Cerebellum (tissue), 4 donors: ENCODE measurements at places on chromosomes 1 and 21.

DNA sequence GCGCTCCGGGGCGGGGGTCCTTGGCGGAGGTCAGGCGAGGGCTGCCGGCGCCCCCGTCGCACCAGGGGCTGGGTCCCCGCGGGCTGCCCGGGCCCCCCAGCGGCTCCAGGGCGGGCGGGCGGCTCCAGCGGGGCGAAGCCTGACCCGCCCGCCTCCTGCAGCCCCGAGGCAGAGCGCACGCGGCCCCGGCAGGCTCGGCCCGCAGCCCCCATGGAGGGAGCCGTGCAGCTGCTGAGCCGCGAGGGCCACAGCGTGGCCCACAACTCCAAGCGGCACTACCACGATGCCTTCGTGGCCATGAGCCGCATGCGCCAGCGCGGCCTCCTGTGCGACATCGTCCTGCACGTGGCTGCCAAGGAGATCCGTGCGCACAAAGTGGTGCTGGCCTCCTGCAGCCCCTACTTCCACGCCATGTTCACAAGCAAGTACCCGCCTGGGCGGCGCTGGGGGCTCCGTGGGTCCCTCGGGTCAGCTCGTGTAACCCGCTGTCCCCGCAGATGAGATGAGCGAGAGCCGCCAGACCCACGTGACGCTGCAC, 817 bp downstream of the KLHL17 start:
- DNase-seq = no peak

- DNase-seq = no peak
These were observed 33.9 kb downstream of the RUNX3 start for GRCh38 chr1:24896176-24896575.

GRCh38 chr1:46343351-46343695, 2.7 kb downstream of the NSUN4 start:
- no peak for DNase-seq

DNA sequence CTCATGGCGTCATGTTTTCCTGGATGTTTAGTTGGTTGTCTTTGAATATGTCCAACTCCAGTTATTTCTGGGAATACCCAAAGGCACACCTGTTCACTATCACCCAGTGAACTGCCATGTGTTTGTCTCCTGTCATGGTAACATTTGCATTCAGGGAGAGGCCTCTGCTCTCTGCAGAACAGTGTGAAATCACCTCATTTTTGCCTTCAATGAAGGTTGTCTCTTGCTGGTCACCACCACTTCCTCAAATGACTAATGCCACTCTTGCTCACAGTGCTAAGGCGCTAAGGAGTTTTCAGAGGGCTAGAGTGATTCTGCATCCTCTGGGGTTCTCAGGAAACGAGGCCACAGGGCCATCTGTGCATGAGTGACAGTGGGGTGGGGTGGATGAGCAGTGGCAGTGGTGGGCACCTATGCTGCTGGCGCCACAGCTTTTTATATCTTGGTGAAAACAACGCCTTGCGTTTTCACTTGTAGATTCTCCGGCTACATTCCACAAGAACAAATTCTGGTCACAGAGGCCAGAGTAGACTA, 60.0 kb upstream of the ATP5PO start:
- DNase-seq = no peak

- peak; percentile 67 for DNase-seq
These were observed 1.6 kb upstream of the CLSTN1 start for GRCh38 chr1:9825093-9826074.

GRCh38 chr21:42003051-42003461, 7.1 kb downstream of the ZBTB21 start:
- DNase-seq = no peak

- DNase-seq = no peak
These were observed 2.4 kb upstream of the COL11A1 start for GRCh38 chr1:103110701-103111100.

DNA sequence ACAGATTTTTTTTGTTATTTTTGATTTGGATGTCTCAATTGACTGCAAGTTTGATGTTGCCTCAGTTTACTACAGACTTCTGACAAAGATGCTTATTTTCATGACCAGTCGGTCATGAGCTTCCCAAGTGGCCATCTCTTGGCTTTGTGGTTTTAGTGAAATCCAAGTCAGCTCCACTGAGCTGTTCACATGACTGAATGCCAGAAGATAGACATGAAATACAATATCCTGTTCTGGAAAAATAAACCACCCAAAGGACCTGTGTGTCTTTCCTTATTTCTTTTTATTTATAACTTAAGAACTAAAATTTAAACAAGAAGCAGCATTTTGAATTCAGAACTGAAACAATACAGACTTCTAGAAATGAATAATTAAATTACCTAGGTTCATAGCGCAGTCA, 89.3 kb downstream of the HMCN1 start:
- DNase-seq = no peak

- no peak for DNase-seq
These were observed 205.3 kb downstream of the FGGY start for GRCh38 chr1:59502009-59502691.

DNA sequence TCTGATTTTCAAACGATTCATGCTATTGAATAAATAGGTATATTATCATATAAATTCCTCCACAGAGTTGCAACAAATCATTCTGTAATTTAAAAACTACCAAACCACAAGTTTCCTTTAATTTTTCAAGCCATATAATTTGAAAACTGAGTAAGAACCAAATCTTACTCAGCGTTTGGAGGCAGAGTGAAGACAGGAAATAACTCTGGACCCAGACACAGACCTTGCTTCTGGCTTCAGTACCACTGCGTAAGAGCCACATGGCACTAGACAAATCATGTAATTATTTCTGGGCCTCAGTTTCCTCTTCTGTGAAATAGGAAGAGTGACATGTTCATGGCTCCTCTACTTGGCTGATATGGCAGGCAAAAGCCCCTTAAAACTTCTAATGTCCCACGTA, 82.4 kb downstream of the SMYD2 start:
- DNase-seq = no peak

GRCh38 chr21:33296156-33296555, 28.6 kb upstream of the IFNAR1 start:
- DNase-seq = no peak

DNA sequence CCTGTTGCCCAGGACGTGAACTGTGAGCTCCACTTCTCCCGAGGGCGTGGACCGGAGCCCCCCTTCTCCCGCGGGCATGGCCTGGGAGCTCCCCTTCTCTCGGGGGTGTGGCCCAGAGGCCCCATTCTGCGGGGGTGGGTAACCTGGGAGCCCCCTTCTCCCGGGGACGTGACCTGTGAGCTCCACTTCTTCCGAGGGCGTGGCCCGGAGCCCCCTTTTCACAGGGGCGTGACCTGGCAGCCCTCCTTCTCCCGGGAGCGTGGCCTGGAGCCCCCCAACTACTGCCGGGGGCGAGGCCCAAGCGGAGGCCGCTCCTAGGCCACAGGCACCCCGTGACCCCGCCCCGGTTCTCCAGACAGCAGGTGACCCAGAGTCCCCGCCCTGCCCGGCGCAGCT, 320 bp downstream of the C1orf174 start:
- peak; percentile 7 for DNase-seq

- no peak for DNase-seq
These were observed 41.7 kb upstream of the GPR25 start for GRCh38 chr1:200831091-200831490.

- DNase-seq = no peak
These were observed 34.5 kb upstream of the NIBAN1 start for GRCh38 chr1:185008838-185009237.

- no peak for DNase-seq
These were observed 1.8 kb upstream of the ELAPOR1 start for GRCh38 chr1:109112056-109112651.

DNA sequence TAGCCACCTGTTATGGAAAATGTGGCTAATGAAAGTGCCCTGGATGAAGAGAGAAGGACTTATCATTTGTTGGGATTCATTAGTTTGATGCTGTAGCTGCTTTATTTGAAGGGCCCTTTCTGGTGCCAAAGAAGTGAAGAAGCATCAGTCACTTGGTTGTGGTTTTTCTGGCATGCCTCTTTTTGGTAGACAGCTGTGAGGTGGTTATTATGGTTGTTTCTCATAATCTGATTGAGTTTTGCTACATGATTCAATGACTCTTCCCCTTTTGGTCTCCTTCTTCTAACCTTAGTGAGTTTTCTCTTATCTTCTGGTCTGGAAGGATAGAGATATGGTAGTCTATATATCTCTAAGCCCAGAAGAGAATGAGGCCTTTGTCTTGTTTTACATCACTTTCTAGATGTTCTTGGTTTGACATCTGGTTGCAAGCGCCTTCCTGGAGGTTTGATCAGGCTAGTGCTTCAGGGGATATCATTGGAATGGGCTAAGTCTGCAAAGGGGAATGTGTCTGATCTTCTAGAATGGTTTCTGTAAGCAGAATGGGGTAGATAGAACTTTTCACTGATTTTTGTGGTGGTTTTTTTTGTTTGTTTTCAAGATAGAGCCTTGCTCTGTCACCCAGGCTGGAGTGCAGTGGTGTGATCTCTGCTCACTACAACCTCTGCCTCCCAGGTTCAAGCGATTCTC, 26.0 kb downstream of the ARID1A start:
- no peak for DNase-seq

GRCh38 chr1:8061210-8061609, 35.1 kb upstream of the ERRFI1 start:
- DNase-seq = no peak

DNA sequence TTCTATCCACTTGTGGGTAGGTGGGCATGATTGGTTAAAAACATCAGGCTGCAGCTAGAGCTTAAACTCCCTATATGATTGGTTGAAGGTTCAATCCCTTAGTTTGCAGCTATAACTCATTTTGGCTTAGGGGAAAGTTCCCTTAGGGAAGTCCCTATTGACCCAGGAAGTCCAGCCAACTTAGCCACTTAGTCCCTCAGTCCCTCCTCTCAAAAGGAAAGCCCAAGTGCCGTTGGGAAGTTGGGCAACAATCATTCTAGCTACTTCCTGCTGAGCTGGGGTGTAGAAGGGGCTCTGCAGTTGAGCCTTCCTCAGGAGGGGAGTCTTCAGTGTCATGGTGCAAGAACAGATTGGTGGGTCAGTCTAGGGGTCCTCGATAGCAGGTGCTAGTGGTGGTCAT, 12.2 kb downstream of the MSTO1 start:
- no peak for DNase-seq

GRCh38 chr1:64881281-64881680, 85.1 kb downstream of the JAK1 start:
- no peak for DNase-seq

DNA sequence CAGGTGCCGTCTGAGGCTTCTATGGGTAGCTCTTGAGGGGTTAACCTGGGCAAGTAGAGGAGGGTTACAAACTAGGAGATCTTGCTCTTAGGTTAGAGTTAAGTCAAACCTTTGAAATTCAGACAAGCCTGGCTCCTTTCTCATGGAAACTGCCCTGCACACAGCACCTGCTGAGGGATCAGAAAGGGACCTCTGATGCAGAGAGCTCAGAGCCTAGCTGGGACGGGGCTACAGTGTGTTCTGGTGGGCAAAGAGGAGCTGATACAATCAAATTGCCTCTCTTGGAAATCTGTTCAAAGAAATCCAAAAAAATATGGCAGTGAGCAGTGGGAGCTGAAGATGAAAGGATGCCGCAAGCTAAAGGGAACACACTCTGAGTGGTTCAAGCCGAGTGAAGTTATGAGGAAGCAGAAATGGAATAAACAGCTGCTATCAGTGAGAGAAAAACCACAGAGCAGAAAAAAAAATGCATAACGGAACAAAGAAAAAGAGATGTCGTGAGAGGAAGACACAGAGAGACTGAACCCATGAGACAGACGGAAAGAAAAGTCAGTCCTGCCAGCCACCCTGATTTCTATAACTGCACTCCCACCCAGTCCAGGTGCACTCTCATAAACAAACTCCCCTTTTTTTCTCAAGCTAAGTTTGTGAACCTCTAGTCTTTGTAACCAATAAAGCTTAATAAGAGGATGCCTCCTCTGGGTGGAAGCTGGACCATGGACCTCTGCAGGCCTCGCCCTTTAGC, 26.6 kb downstream of the PAFAH2 start:
- DNase-seq = no peak

- DNase-seq = no peak
These were observed at the start of gene DNAH14 for GRCh38 chr1:224929335-224930237. DNAH14 (plus strand) TSS chr1:224929675; CDS start chr1:224952703, 23,028 bp downstream.

- DNase-seq = no peak
These were observed 24.6 kb downstream of the LAMC2 start for GRCh38 chr1:183210681-183211080.

GRCh38 chr1:245332085-245332484, 177.3 kb downstream of the KIF26B start:
- no peak for DNase-seq

- no peak for DNase-seq
These were observed 154.5 kb downstream of the ACTL8 start for GRCh38 chr1:17909634-17910033.

DNA sequence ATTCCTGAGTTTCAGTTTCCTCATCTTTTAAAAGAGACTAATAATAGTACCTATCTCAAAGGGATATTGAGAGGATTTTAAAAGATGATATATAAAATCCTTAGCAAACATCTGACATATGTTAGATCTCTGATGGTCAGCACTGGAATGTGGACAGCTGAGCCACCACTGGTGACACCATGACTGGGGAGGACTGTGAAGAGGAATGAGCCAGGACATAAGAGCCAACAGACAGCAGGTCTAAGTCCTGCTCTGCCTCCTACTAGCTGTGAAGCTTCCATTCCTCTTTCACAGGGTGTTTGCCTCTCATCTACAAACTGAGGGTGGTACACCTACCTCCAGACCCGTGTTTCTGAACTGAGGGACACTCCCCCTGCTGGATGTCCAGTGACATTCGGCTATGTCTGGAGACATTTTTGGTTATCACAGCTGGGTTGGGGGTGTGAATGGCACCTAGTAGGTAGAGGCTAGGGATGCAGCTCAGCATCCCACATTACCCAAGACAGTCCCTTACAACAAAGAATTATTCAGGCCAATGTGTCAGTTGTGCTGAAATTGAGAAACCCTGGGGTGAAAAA, 109.1 kb upstream of the OLIG2 start:
- no peak for DNase-seq

GRCh38 chr1:9073143-9073542, 3.7 kb upstream of the SLC2A5 start:
- no peak for DNase-seq

- DNase-seq = peak; percentile 30
These were observed 13.1 kb downstream of the UBIAD1 start for GRCh38 chr1:11285883-11286734.

GRCh38 chr1:22246755-22247480, 104.0 kb upstream of the WNT4 start:
- DNase-seq = no peak

- DNase-seq = no peak
These were observed 156.3 kb downstream of the PCBP3 start for GRCh38 chr21:45799765-45800338.

GRCh38 chr1:61215119-61215518, 132.8 kb downstream of the NFIA start:
- no peak for DNase-seq

DNA sequence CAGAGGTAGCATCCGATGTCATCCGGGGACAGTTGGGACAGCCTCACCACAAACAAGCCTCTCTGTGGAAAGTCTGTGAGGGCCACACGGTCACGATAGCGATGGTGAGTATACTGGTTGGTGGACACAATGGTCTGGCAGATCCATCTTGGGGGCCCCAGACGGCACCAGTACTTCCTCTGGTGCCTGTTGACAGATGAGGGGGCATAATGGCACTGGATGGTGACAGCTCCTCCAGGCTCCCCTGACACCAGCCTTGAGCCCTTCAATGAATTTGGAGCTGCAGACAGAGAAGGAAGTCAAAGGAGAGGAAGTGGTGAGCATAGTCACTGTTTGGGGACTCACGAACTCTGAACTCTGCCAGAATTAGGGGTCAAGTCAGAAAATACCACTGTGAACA, 8.0 kb downstream of the FCAMR start:
- no peak for DNase-seq
